ENCODE measurements at places on chromosomes 11 and 22.

DNA sequence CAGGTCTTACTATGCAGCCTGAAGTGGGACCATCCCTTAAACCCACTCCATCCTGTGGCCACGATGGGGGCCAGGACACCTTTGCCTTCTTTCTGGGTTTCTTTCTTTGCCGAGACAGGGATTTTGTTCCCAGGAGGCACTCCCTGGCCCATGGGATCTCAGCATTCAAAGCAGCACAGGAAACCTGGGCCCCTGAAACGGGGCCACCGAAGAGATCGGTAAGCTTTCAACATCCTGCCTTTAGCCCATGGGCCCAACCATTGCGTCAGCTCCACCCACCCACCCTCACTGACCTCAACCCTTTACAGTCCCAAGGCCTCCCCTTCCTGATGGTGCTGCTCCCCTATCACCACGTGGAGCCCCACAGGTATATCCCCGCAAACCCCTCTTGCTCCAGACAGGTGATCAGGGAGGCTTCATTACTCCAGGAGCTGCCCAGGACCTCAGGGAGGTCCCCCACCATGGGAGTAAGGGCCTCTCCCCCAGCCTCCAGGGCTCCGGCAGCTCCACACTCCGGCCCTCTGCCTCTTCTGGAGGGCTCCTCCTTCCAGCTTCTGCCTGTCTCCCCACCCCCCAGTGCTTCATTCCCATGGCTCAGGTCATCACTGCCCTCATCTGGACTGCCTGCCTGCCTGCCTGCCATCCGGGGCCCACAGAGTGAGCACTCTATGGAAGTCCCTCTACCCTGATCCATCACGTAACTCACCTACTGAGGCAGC is 42.0 kb upstream of the TUB start:
- DNase-seq = no peak

GRCh38 chr11:45473341-45473895 is 187.3 kb upstream of the SYT13 start:
- DNase-seq = no peak

- no peak for DNase-seq
Observed at GRCh38 chr11:17642370-17642769, 77.0 kb upstream of the MYOD1 start.

DNA sequence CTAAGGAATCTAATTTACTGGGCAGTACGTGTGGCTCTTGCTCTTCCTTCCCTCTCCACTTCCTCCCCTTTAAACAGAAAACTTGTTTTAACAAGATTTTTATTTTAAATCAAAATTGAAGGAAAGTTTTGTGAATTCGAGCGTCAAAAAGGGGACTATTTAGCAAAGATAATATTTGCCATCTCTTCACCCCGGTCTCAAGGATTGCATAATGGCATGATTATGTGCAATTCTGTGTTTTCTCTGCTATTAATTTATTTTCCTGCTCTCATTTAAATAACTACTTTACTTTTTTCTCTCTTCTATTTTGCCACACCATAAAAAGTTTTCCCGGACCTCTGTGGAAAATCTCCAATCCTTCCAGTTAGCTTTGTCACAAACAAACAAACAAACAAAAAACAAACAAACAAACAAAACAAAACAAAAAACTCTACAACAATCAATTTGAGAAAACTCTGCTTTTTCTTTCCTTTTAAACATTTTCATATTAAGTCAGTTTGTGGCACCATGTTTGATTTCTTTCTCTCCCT is 10.2 kb upstream of the PAX6 start:
- DNase-seq = no peak

DNA sequence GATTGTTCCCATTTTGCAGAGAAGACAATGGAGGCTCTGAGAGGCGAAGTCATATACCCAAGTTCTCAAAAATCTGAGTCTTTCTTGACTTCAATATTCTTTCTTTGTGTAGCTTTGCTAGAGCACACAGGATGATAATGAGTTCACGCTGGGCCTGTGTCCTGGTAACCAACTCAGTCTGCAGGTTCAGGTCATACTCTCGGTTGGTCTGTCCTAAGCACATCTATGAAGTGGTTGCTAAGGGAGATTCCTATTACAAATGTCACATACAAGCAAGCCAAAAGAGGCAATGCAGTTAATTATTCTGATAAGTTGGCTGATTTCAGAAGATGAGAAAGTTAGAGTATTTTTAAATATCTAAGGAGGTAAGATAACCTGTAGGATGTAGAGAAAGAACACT is 481.0 kb downstream of the SOX6 start:
- no peak for DNase-seq

- DNase-seq = no peak
Observed at GRCh38 chr22:35517207-35517606, 23.4 kb upstream of the RASD2 start.

All from stimulated activated CD4-positive, alpha-beta T cell treated with anti-CD3 and anti-CD28 coated beads, Interleukin-15, amount 100 ng/mL, for 1 hour (primary cell).